PC-3 (cell line): ENCODE measurements at places on chromosomes 16 and 17.

GRCh38 chr16:82481455-82481854 lies 145.3 kb upstream of the CDH13 start:
- DNase-seq = no peak

GRCh38 chr16:54009464-54010176 lies 277.0 kb downstream of the IRX3 start:
- no peak for DNase-seq

GRCh38 chr16:25030420-25031131 lies 15.4 kb upstream of the ARHGAP17 start:
- DNase-seq = no peak

DNA sequence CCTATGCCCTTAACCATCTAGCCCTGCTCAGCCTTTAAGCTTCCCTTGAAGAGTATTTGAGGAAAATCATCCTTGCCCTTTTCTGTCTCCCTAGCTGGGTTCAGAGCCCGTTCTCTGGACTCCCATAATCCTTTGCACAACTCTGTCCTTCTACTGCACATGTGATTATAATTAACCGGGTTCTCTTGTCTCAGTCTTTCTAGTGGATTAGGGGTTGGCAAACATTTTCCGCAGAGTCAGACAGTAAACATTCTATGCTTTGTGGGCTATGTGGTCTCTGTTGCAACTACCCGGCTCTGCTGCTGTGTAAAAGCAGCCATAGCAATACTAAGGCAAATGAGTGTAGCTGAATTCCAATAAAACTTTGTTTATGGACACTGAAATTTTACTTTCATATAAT lies 80.0 kb downstream of the CDRT15 start:
- no peak for DNase-seq

DNA sequence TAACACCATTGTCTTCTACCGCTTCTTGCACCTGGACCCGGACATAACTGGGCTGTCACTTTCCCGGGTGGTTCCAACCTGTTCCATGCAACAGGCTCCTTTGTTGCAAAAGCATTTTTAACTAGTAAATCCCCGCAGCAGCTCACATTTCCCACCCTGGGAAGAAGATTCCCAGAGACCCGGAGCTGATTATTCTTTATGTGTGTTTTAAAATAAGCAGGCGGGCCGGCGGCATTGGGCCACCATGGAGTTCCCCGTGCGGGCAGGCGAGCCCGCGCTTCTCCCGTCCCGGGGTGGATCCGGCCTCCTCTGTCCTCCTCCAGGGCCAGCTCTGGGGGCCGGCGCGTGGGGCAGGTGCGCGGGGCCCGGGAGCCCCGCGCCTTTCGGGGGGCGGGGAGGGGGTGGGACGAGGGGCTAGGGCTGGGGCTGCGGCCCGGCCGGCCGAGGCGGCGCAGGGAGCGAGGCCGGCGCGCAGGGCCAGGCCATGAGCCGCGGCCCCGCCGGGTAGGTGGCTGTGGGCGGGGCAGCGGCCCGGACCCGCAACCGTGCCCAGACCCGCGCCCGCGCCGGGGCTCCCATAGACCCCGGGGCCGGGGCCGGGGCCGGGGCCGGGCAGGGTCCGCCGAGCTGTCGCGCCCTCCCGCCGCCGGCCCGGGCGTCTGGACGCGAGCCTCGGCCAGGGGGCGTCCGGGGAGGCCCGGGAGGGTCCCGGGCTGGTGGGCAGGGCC lies 1.7 kb downstream of the CRAMP1 start:
- DNase-seq = no peak

DNA sequence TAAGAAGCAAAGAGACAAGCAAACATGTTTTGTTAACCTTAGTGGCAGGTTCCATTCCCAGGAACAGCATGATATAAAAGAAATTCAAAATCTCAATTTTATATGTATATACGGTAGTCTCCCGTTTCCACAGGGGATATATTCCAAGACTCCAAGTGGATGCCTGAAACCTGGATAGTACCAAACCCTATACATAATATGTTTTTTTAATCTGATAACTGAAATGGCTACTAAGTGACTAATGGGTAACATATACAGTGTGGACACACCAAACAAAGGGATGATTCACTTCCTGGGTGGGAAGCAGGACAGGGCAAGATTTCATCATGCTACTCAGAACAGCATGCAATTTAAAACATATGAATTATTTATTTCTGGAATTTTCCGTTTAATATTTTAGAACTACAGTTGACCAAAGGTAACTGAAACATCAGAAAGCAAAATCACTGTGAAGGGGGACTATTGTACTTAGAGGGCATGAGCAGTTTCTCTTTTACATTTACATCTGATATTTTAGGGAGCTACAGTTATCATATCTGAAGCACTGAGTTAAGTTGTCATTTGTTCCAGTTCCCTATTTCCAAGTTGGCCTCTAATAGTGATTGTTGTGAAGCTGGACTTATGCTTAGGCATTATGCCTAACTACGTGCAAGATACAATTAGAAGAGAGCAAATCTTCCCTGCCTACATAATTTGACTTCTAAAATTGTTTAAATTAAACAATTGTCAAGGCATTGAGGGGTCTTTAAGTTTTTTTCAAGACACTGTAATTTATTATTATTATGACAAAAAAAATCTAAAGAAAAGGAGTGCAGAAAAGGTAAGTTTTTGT lies 34.1 kb upstream of the ABCA6 start:
- peak; percentile 95 for DNase-seq

DNA sequence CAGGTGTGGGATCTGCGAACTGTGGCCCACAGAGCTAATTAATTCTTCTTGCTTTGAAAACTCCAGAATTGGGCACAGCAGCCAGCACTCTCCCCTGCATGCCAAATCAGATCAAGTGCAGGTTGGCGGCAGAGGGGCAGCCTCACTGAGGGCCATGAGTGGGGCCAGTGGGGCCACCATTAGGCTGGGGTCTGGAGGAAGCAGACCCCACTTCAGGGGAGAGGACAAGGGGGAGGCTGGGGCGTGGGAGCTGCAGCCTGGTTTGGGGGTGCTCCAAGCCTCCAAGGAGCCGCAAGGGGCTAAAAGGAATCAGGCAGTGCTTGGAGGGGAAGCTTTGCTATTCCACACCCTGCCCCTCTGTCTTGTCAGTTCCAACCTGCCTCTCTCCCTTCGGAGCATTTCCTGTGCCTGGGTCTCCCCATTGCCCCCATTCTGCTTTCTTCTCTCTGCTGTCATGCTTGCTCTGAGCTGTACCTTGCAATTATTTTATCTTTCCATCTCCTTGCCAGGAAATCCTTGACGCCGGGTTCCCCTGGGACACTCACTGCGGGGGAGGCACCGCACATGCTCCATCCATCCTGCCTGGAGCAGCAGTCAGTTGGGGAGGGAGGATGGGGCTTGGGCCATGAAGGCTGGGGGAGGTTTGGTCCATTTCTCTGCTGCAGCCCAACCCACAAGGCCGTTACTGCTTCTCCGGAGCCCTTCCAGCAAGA lies 3.3 kb upstream of the ABCC3 start:
- DNase-seq = no peak

- no peak for DNase-seq
These were observed 179.4 kb upstream of the IRX6 start for GRCh38 chr16:55144651-55145050.

DNA sequence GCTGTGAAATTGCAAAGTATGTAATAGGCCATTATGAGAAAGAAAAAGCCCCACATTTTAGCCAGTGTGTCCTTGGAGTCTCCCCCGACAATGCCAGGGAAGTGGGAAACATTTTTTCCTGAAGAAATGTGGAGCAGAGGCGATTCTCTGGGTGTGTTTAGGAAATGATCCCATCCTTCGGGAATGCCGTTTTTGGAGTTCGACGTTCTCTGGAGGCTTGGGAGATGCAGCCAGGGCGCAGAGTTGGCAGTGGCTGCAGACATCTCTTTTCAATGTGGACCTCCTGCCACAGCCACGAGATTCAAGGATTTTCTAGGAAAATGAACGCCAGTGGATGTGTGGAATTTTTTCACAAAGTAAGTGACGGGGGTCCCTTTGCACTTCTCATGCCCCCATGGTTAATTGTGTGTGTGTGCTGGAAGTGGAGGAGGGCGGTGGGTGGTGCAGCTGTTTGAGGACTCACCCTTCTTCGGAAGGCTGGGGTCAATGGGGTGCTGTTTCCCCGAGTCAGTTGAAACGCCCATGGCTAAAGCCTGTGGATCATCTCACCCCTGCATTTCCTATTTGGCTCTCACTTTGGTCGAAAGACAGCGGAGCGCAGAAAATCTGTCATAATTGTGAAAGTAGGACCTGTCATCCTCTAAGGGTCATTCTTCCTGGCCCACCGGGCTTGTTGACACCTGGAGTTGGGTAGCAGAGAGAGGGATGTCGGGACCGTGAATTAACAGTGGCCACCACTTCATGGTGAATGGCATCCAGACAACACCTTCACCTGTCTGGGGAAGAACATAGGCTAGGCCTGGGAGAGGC lies 73.2 kb downstream of the CMIP start:
- peak; percentile 80 for DNase-seq

- DNase-seq = no peak
These were observed 94.3 kb downstream of the MAP2K6 start for GRCh38 chr17:69508814-69509213.

- DNase-seq = peak; percentile 75
These were observed 43.5 kb downstream of the TBX21 start for GRCh38 chr17:47776330-47777197.

DNA sequence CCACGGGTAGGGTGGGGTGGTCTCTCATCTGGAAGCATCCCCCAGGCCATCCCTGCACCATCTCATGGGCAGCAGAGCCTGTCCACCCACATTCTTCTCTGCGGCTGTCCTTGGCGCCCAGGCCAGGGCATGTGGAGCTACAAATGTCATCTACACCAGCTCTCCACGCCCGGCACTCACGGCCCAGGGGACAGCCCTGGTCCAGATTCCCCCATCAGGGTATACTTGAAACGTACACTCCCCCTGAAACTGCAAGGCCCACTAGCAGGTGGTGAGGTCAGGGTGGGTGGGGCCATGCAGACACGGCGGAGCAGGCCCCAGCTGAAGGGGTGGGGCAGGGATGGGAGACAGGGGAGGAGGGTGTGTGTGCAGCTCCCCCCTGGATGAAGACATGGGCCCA lies 3.2 kb upstream of the SOX8 start:
- DNase-seq = no peak

GRCh38 chr16:90008708-90009145 lies 10.5 kb downstream of the DBNDD1 start:
- no peak for DNase-seq

GRCh38 chr16:78444-79150 lies 572 bp downstream of the MPG start:
- peak; percentile 32 for DNase-seq

- no peak for DNase-seq
These were observed 9.6 kb upstream of the ATP2C2 start for GRCh38 chr16:84358601-84359295.

- peak; percentile 54 for DNase-seq
These were observed 9.8 kb downstream of the SLC16A3 start for GRCh38 chr17:82238472-82239201.

DNA sequence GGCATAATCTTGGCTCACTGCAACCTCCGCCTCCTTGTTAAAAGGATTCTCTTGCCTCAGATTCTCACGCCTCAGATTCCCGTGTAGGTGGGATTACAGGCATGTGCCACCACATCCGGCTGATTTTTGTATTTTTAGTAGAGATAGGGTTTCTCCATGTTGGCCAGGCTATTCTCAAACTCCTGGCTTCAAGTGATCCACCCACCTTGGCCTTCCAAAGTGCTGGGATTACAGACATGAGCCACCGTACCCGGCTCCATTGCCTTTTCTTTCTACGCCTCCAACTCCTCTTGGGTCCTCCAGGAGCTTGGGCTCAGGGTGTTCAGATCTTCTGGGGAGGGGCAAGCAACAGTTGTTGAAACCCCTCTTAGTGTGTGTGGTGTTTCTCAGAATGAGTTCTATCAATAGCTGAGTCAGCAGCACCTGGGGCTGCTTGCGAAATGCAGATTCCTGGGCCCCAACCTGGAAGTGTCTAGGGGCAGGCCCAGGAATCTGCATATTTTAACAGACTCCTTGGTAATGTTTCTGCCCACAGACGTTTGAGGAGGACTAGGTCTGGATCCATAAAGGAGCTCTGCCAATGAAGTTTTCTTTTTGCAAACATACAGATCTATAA lies 31.4 kb downstream of the SEC14L5 start:
- no peak for DNase-seq

DNA sequence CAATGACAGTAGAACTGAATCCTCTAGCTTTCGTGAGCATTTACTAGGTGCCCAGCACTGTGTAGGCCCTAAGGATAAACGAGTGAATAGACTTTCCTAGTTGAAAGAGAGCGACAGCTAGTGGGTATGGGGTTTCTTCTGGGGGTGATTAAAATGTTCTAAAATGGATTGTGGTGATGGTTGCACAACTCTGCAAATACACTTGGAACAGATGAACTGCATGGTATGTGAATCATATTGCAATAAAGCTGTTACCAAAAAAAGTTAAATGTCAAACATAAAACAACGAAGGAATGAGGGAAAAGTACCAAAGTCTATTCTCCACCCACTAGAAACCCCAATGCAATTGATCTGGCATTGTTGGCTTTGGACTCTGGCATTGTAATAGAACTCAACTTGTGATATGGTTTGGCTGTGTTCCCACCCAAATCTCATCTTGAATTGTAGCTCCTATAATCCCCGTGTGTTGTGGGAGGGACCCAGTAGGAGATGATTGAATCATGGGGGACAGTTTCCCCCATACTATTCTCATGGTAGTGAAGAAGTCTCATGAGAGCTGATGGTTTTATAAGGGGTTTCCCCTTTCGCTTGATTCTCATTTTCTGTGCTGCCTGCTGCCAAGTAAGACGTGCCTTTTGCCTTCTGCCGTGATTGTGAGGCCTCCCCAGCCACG lies 70.5 kb downstream of the MARF1 start:
- peak; percentile 57 for DNase-seq

DNA sequence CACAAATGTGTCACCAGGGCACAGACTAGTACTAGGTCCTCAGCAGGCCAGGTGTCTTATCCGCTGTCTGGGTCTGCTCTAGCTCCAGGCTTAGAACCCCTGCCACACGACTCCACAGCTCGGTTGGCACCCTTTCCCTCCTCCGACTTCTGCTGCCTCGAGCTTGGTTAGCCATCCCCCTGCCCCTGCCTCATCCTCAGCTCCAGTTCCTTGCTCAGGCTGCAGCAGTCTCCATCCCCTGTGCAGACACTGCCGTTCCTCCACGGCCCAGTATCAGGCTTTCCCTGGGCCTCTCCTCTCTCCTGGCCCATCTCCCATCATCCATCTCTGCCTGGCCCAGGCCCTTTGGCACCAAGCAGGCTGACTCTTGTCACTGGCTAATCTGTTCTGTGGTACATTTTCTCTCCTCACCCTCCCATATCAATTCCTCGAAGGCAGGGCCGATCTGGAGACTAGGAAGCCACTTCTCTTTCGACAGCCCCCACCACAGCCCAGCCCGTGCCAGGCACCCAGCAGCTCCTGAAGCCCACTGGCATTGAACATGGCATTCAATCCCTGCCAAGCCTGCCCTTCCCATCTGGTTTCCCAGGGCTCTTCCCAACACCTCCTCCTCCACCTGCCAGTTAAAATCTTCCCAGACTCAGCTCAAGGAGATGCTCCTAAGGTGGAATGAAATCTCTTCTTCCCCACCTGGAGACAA lies 1.4 kb upstream of the GRN start:
- no peak for DNase-seq
